Right ventricle myocardium superior (tissue), 1 donor: ENCODE measurements at places on chromosomes 7 and 10. TPM values are rescaled to one million over a fixed set of nuclear protein-coding genes. Genes with fewer than 3 reads are reported as not detected.

DNA sequence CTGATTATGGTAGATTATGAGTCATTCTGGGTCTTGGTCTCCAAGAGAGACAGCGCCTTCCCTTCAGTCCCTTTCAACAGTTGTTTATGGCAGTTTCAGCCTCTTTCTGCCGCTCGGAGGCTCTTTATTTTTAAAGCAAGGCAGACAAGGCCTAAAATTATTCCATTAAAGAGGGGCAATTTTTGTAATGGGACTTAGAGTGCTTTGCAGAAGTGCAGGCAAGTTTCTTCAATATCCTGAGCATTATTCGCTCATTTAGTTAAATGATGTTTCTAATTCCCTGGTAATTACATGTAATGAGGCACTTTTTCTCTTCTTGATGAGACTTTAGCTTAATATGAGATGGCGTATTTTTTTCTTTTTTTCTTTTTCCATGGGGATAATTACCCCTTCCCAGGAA, 33.6 kb downstream of the BUB3 start:
- no peak for DNase-seq

- no peak for DNase-seq
Measured at GRCh38 chr10:61024856-61025201, 80.8 kb upstream of the RHOBTB1 start.

GRCh38 chr7:143485094-143485493, 7.4 kb downstream of the TAS2R41 start:
- no peak for DNase-seq

DNA sequence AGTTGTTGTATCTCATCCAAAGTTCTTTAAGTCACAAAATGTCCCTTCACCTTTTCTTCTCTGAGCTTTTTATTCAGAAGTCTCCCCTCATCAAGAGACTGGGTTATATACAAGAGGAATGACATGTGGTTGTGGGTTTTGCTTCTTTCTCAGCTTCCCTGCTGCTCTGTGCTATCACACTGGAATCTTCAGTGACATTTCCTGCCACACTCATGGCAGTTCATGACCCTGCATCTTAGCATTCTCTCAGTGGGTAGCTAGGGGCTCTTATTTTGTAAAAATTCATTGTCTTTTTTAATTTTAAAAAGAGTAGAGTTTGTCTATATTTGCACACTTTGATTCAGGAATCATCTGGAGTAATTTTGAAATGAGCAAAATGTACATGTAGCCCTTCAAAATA, 236.9 kb upstream of the TMEM229A start:
- DNase-seq: no peak

DNA sequence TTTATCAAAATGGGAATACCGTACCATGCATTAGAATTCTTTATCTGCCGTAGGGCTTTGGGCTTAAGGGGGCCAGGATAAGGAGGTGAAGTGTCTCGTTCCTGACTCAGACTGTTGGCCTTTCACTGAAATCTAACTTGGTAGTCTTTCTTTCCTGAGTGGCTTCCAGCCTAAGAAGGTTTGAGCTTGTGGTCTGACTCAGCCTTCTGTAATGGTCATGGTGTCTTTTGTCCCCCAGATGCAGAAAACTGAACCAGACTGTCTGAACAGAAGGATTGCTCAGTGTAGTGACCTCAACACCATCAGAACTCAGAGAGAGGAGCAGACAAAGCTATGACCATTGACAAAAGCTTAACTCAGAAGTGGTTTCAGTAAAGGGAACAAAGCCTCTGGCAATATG, 39.5 kb downstream of the WNT2 start:
- no peak for DNase-seq

GRCh38 chr7:97155897-97156418, 38.5 kb downstream of the SDHAF3 start:
- DNase-seq: no peak

DNA sequence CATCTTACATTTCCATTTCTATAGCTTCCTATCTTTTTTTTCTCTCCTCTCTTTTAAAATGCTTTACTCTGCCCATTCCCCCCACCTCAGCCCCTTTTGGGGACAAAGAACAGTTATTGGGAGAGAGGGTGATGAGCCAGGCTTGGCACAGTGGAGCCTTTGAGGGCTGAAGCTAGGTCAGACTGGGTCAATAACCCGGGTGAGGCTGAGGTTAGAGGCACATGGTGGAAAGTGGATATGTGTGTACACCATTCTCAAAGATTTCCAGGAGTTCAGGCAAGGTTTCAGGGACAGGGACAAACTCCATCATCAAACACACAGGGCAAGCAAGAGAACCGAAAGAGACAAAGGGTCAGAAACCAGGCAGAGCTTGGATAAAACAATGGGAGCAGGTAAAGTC, 11.5 kb downstream of the ABCB4 start:
- DNase-seq: no peak

DNA sequence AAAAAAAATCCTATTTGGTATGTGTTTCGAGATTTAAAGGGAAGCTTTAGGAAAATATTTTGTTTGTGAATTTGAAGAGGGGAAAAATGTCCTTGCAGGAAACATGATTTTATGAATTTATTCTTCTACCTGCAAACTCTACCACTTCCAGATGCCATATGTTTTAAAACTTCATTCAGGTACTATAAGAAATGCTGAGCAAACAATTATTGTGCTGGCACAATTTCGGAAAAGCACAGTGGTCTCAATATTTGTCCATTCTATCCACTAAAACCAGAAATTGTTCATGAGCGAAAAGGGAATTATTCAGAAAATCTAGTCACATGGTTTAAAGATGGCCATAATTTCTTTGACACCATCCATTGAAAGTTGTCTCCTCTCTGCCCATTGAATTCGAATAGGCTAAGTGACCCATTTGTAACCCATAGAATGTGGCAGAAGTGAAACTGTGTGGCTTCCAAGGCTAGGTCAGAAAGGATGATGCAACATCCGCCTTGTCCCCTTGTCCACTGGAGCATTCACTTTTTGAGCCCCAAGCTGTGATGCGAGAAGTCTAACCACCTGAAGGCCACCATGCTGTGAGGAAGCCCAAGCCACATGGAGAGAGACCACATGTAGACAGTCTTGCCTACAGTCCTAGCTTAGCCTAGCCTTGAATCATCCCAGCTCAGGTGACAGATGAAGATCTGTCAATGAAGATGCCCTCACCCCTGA, 189.8 kb upstream of the PRKCQ start:
- no peak for DNase-seq

DNA sequence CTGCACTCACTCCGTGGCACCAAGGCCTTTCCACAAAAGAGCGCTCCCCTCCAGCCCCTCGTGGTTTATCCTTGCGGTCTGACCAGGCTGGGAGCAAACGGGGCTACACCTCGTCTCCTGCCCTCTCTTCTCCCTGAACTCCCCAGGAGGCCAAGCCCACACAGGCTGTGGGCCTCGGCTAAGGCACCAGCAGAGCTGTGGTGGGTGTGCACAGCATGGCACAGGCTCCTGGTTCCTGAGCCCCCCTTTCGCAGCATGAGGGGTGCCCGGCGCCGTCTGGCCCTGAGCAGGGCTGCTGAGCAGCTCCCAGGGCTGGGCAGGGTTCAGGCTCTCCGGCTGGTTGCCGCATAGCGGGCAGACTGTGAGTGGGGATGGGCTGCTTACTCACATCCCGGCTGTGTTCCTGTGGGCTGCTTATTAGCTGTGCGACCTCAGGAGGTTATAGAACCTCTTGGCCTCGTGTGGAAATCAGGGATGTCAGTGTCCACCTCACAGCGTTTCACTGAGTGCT, 90.4 kb downstream of the ZMIZ1 start:
- no peak for DNase-seq

DNA sequence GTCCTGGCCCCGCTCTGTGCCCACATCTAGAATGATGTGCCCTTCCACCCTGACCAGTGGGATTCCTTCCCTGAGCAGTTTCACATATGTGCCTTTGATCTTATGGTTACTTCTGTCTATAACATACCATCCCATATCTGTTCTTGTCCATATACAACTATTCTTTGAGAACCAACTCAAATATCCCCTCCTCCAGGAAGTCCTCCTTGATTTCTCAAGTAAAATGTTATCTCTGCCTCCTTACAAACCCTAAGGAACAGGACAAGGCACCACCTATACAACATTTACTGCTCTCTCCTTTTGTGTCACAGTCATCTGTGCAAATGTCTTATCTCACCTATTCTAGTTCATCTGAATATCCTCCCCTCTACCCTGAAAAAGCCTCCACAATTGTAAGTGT, 28.2 kb downstream of the HABP2 start:
- DNase-seq: no peak

GRCh38 chr10:110376021-110376766, 71.5 kb upstream of the SMNDC1 start:
- DNase-seq: peak; percentile 49

Gene AKR1B1
- total RNA-seq: 208 TPM

Gene MYO1G
- 0.97 TPM for total RNA-seq

Gene FXYD4
- total RNA-seq: not detected

Gene KCNH2
- 88.9 TPM for total RNA-seq

Gene CPED1
- total RNA-seq: 26.2 TPM

Gene AS3MT
- 16.1 TPM for total RNA-seq

Gene SPDYE9
- total RNA-seq: not detected

Gene DGKI
- total RNA-seq: 1.4 TPM

Gene PDK4
- 374 TPM for total RNA-seq

Gene CTNNA3
- total RNA-seq: 129 TPM

Gene MACC1
- total RNA-seq: 0.19 TPM

Gene FEZF1
- not detected for total RNA-seq
